ENCODE measurements at places on chromosomes 11 and 22. TPM values are rescaled to one million over a fixed set of nuclear protein-coding genes. Genes with fewer than 3 reads are reported as not detected.

DNA sequence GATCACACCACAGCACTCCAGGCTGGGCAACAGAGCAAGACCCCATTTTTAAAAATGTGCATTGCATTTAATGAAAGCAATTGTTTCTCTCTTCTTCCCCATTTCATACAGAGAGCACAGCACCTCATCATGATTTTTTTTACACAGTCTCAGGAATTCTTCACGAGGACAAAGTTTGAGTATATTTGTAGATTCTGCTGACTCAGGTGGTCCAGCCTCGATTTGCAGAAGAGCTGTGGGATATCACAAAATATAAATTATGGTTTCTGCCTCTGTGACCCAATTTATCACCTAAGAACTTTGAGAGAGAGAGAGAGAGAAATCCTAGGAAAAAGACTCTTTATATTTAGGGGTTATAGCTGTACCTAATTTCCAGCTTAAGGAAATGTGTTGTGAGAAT, 19.8 kb downstream of the CASP5 start:
- DNase-seq: no peak

The CSTPP1 gene
- 30.4 TPM for total RNA-seq

The CLTCL1 gene
- 14.2 TPM for total RNA-seq

DNA sequence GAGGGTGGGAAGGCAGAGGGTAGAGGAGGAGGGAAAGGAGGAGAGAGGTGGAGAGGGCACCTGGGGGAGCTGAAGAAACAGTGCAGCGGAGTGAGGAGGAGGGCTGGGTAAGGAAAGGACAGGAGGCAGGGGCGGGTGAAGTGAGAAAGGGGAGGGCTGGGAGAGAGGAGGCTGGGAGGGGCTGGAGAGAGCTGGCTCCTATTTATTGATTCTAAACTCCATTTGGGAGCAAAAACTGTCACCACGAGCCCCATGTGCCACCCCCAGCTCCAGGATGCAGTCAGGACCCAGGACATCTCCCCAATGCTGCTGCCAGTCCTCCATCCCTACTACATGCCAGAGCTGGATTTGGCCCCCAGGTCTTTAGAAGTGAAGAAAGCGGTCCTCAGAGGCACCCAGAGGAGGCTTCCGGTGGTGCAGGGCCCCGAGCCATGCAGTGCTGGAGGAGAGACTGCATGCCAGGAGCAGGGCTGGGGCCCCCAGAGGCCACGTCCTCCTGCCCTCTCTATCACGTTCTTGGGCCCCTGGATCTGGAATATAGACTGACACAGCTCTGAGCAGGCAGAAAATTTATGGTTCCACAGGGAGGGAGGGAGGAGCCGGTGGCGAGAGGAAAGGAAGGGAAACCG, 53.7 kb downstream of the SLC22A12 start:
- no peak for DNase-seq

The CDC42EP2 gene
- total RNA-seq: 34.7 TPM

The SLC43A1 gene
- total RNA-seq: 14.8 TPM

- DNase-seq: peak; percentile 77
Observed at GRCh38 chr22:46150655-46151477, 540 bp downstream of the PPARA start.

- DNase-seq: no peak
Observed at GRCh38 chr11:123670081-123670480, 15.7 kb upstream of the SCN3B start.

DNA sequence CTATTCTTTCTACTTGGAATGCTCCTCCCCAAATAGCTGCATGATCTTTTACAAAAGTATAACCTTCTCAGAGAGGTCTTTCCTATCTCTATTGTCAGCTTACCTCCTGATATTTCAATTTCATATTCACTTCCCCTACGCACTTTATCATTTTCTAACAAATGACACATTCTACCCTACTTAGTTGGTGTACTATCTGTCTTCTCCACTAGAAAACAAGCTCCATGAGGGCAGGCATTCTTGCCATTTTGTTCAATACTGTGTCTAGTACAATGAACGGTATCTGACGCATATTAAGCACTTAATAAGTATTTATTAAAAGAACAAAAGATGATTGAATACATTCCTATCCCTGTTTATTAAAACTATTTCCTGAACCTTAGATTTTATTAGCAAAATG, 96.5 kb upstream of the APOA1 start:
- DNase-seq: no peak

DNA sequence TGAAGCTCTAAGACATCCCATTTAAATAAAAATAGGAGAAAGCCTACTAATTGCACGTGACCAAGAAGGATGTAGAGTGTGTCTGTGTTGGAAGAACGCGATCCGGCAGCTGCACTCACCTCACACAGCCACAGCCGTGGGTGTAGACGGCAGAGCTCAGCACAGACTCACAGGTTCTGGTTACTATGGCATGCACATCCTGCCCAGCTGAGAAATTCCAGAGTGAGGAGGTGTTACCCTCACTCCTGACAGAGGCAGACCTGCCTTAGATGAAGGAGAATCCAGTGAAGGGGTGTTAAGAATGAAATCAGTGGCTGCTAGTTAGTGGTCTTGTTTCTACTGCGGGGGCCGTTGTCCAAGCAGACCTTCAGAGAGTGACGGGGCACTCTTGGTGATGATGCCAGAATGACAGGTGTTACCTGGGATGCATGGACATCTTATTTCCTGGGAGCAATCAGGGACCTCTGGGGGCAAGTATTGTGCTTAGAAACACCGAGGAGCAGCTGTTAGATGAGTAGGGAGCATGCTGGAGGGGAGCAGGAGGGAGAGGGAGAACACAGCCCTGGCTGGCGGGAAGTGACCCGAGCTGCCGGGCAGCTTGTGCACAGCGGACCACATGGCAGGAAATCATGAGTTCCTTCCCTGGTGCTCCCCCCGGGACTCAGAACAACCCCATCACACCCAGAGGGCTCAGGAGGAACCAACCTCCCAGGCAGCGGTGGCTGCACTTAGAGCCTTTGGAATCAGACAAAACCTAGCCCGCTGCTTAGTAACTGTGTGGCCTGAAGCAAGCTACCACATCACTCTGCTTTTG, 12.3 kb downstream of the KCNJ5 start:
- peak; percentile 69 for DNase-seq

DNA sequence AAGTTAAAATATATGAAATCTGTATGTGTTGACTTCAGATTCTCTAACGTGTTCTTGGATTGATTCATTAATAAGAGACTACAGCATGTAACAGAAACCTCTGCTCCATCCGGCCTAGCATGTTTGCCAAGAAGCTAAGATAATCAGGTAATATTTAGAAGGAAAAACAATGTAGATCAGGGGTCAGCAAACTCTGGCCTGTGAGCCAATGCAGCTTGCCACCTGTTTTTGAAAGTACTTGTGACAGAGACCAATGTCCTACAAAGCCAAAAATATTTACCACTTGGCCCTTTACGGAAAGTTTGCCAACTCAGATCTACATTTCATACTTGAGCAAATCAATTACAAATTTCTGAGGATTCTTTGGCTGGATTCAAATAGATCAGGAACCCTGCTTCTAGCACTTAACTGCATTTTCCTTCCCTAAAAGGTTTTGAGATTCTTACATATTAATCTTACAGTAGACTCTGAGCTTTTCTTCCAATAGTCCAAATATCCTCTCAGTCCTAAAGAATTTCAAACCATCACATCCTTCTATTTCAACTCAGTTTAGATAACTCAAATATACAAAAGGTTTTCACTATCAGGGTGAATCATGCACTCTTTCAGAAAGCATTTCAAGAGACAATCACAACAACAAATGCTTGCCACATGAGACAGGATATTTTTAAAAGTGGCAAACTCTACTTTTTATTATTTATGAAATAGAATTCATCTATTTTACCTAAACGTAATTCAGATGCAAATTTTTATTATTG, 29.5 kb downstream of the APOL5 start:
- no peak for DNase-seq

The DEFB108B gene
- total RNA-seq: not detected

DNA sequence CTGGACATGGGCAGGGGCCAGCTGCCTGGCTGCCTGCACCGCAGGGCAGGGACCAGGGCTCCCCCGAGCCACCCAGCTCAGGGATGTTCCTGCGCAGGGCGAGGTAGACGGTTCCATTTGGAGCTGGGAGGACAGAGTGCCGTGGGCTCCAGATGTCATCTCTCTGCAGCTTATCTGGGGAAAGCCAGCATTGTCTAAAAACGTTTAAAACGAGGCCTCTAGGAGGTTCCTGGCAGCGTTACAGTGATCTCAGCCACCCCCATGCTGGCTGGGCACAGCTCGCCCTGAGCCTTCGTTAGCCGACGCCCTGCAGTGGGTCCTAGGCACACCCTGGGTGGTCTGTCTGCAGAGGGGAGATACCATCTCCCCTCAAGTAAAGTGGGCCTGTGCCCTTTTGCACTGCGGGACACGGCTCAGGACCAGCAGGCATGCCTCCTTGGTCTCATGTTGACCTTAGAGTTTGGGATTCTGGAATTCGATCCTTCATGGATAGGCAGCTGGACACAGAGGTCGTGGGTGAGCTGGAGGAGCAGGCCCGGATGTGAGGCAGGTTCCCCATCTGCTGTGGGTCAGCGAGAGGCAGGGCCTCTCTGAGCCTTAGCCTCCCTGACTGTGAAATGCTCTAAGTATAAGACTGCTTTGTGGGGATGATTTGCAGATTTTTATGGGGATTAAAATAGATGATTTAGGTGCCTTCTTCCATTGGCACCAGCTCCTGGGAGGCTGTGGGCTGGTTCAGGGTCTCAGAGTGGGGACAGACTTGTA, 14.1 kb downstream of the SYNGR1 start:
- DNase-seq: no peak

GRCh38 chr11:692824-693414, 2.1 kb downstream of the DEAF1 start:
- DNase-seq: no peak

DNA sequence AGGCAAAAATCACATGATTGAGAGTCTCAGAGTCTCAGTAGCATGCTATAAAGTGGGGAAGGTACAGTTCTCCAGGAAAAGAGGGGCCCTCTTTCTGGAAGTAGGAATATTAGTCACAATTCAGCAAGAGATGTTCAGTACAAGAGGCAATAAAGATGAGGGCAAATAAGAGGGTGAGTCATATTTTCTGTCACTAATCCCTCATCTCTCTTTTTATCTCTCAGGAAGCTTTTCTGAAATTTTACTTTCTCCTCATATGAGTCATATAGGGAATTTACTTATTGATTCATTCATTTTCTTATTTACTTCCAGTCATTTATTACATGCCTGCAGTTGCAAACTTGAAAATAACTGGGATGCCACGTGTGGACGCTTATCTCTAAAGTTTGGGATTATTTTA, 3.4 kb upstream of the NXPE1 start:
- DNase-seq: no peak

The KCNJ1 gene
- total RNA-seq: 0.13 TPM

DNA sequence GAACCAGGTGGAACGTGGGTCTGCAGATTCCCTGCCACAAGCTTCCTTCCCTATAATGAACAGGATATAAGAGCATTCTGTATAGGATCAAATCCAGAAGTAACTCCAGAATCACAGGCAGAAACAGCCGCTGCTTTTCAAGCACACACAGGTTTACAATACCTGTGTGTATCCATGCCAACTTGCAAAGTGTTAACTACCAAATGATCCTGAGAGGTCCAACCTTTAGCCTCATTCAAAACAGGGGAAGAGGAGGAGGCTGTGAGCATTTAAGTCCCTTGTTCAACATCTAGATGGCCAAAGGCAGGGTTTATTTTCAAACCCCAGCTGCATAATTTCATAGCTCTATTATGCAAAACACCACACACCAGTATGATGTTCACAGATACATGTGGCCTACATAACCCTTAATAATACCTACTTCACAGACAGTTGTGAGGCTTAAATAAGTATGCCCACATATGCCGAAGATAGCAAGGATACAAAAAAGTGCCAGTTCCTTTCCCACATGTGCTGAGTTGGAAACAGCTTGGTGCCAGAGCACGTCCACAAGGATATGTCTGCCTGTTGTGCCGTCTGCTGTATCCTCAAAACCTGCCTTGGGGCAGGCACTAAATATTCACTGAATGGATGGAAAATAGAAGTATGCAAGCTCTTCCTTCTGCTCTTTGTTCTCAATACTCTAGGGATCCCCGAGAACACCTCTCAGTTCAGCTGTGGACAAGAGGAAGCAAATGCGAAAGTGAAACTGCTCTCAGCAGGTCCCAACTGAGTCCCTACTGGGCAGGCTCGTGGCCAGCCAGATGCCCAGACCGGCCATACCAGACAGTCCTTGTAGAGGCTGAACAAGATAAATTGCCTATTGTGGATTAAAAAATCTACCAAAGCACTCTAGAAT, 66.8 kb downstream of the LARGE1 start:
- DNase-seq: no peak
